ENCODE measurements at places on chromosomes 3 and 15.

GRCh38 chr3:5349343-5349742, 161.8 kb downstream of the EDEM1 start:
- DNase-seq = no peak

DNA sequence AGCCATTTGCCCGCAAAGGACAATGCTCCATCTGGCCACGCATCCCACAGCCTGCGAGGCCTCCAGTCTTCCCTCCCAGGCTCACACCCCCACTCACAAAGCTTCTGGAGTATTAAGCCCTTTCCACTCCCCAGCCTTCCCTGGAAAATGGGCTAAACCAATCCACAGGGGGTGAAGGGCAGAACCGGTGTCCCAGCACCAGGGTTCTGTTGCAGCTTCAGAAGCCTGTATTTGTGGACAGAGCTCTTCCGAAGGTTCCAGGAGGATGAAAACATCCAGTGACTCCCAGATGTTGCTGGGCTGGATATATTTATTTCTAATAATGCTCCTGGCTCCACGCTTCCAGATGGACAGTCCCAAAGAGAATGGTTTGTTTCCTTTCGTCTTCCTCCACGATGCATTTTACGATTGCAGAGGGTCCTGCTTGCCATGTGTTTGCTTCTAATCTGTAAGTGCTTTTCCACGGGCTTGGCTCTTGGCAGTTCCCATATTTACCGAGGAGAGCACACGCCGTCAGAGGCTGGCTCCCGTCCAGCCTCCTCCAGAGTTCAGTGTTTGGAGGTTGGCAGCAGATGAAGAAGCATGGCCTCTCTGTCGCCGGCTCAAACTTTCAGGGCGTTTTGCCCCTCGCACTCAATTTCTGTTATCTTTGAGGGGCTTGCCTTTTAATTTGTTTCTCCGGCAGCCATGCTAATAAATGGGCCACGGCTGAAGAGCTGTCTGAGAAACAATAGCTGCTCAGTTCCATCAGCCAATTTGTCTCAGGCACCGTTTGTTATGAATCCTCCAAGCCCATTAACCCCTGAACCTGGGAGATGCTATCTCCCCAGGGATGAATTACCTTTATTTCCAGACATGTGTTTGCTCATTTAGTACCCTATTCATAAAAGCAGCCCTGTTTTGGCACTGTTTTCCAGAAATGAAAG, 367.9 kb upstream of the PROK2 start:
- no peak for DNase-seq

DNA sequence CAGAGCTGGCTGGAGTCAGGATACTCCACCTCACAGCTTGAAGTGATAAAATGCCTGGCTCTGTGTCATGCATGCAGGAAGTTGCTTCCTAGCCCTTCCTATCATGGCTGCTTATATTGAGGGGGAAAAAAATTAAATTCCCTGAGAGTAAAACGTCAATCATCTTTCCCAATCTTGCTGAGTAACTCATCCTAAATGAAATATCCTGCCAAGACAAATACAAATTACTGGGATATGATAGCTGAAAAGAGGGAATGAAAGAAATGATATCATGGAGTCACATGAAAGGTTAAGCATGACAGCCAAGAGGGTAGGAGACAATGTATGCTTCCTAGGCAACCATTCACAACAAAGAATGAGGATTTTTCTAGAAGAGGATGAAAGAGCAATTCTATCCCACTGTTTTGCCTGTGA, 110.6 kb downstream of the ABI3BP start:
- no peak for DNase-seq

DNA sequence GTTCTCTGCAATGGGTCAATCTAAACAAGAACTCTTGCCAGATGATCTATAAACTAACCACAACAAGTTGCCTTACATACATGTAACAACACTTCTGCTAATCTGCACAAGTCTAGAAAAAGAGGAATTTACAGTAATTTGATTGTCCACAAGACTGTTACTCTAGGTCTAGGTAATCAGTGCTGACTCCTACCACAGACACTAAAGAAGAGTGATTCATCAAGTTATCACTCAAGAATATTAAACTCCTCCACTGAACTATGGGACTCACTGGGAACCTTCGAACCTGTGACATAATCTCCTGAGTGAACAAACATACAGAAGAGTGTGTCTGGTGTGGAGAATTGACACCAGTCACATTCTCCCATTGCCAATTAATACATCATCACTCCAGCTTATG, 138.3 kb downstream of the ANXA2 start:
- no peak for DNase-seq

DNA sequence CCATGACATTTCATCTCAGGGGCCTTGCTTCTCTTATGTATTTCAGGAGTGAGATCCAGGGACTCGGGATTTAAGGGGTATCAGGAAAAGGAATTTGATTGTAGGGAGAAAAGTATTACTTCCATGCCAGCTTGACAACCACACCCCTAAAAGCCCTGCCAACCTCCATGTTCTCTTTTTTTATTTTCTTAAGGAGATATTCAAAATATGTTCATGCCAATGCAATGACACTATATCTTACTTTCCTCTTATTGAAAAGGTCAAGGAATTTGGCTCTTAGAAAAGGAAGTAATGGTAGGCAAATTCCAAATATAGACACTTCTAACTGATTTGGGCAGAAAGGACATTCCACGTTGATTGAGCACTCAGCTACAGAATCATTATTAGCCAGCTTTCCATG, 407.5 kb upstream of the NECTIN3 start:
- DNase-seq = no peak

DNA sequence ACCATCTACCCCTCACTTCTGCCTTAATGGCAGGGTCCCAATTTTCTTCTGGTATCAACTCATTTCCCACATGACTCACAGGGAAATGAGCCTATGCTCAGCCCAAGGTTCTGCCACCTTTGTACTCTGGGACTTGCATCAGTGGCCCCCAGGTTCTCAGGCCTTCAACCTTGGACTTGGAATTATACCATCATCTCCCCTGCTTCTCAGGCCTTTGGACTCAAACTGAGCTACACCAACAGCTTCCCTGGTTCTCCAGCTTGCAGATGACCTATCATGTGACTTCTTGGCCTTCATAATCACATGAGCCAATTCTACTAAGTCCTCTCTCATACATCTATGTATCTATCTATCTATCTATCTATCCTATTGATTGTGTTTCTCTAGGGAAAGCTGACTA, 149.5 kb downstream of the PLCH1 start:
- DNase-seq = no peak

- peak; percentile 84 for DNase-seq
These were observed 440.7 kb downstream of the MAGI1 start for GRCh38 chr3:65597952-65598413.

GRCh38 chr15:49096090-49096750, 50.0 kb upstream of the SECISBP2L start:
- DNase-seq = no peak

DNA sequence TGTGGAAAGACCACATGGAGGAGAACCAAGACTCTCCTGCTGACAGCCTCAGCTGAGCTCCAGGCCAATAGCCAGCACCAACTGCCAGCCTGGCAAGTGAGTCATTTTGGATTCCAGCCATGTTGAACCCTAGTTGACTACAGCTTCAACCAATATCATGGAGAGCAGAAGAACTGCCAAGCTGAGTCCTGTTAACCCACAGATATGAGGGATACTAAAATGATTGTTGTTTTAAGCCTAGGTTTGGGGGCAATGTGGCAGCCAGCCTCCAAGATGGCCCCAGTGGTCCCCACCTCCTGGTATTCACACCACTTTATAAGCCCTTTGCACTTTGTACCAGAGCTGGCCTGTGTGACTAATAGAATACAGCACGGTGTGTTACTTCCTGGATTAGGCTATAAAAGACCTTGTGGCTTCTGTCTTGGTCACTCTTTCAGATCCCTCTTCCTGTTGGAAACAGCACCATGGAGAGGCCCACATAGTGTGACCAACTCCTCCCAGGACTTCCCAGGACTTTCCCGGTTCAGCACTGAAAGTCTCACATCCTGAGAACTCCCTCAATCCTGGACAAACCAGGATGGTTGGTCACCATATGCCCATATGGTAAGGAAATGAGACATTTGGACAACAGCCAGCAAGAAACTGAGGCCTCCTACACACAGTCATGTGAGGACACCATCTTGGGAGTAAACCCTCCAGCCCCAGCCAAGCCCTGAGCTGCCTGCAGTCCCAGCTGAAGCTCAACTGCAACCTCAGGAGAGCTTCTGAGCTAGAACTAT, 32.4 kb upstream of the CDV3 start:
- no peak for DNase-seq

- no peak for DNase-seq
These were observed 247.3 kb upstream of the KCNH8 start for GRCh38 chr3:18900994-18901393.

DNA sequence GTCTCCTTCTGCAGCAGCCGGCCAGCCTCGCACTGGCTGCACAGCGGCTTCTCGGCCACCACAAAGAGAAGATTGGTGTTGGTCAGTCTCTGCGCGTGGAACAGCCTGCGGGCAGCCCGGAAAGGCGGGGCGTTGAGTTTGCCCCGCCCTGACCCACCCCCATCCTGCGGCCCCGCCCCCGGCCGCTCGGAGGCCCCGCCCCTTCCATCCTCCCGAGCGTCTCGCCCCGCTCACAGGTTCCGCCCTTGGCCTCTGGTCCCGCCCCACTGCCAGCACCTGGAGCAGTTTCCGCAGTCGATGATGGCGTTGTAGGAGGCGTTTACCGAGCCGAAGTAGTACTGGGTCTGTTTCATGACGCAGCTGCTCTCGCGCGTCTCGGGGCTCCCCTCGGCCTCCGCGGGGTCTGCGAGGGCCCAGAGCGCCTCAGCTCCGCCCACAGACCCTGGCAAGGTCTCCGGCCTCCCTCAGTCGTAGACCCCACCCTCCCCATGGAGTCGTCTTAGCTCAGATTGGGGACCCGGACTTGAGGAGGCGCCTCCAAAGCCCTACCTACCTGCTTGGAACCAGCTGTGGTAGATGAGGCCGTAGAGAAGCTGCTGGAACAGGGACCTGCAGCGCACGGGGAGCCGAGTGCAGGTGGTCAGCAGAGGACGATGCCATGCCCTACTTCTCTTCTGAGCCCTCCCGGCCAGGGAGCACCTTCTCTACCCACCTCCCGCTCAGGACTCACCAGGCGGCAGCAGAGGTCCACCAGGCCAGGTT, 5.9 kb upstream of the TMEM115 start:
- peak; percentile 93 for DNase-seq

DNA sequence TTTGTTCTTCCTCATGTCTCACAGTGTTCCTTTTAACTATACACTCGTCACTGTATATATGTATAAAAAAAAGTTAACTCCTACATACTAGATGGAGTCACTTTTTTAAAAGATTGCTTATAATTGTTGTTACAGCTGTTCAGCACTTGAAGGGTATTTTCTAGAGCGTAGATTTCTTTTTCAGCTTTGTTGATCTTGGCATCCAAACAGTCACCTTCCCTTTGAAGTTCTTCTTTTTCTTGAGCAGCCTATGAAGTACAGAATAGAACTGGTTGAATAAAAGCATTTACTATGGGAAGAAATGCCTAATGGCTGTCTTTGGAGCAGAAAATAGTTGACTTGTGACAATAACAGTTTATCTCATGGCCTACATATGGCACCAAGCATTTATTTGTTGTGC, 17.8 kb downstream of the TTC14 start:
- DNase-seq = no peak

- DNase-seq = no peak
These were observed 3.6 kb downstream of the OXSR1 start for GRCh38 chr3:38169027-38169317.

DNA sequence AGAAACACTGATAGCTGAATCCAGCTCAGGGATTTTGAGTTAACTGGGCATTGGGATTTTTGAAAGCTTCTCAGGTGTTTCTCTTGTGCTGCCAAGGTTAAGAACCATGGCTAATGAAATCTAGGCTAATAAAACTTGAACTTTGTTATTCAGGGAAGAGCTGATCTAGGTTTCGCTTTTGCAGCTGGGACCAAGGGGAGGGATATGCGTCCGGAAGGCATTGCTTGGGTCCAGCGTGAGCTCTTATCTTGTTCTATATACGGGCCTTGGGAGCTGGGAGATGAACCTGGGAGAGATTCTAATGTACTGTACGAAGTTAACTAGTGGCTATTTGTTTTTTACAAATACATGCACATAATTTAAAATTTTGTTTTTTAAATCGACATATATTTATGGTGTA, 29.8 kb downstream of the ITPR1 start:
- DNase-seq = no peak

DNA sequence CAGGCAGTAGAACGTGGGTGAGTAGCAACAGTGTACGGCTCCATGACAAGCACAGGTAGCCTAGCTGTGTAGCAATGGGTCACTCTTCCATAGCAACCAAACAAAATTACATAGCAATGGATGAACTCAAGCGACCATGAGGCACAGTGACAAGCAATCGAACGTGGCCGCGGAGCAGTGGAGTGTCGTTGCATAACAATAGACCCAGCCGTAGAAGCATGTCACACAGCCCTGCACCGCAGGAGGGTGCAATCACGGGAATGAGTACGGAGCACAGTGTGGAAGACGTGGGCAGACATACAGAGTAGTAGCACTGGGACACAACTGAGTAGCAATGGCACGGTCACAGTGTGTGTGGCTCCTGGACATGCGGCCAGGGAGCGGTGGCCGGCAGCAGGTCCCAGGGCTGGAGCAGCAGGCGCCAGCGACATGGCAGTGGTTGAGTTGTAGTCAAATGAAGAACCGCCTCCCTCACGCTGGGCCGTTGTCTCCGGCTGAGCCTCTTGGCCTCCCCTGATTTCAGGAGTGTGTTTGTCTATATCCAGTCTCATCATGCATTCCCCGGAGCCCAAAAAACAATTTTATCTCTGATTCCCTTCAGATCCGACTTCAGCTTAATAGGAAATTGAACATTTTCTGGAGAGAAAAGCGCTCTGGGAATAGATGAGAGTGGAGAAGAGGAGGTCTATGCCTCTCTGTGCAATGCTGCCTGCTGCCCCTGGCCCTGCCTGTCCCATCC, 64.1 kb downstream of the CCDC33 start:
- no peak for DNase-seq

DNA sequence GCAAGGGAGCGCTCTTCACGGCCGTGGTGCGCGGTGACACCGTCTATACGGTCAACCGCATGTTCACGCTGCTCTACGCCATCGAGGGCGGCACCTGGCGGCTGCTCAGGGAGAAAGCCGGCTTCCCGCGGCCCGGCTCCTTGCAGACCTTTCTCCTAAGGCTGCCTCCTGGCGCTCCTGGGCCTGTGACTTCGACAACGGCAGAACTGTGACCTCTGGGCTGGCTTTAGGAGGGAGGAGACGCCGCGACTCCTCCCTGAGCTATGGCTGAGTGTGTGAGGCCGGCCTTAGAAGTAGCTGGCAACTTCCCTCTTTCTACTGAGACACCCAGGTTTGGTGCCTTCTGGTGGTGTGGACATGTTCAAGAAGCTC, 1.4 kb downstream of the KBTBD13 start:
- peak; percentile 85 for DNase-seq

GRCh38 chr3:186025161-186025560, 83.7 kb downstream of the ETV5 start:
- no peak for DNase-seq

- DNase-seq = no peak
These were observed 659.4 kb upstream of the NAALADL2 start for GRCh38 chr3:174199696-174200095.

GRCh38 chr15:75712668-75713337, at the start of gene CSPG4:
Gene CSPG4 (minus strand): TSS chr15:75712848. CDS start chr15:75712755, 93 bp downstream.
- peak; percentile 72 for DNase-seq

- DNase-seq = no peak
These were observed 28.4 kb downstream of the ANKRD28 start for GRCh38 chr3:15769256-15769915.

Measured in H1 (cell line).